ENCODE measurements at places on chromosomes 1 and 21.

DNA sequence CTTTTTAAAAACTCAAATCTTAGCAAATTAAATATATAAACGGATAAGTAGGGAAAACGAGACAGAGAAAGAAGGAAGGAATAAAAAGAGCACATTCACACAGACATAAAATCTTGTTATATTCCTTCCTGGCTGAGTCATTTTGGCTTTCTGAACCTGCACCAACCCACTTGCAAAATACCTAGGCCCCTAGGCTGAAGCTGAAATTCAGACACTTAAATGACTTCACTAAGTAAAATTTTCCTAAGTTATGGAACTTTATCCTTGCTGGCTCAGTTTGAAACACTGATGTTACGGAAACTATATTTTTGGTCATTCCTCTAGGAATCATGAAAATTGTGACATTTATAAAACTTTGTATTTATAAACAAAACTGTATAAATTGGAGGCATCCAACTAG lies 462.8 kb upstream of the NFIA start:
- H3K27ac ChIP-seq = no peak overlapping the region
- peaks cover 14% of the 10 kb centered on the region for H3K27me3 ChIP-seq
- DNase-seq = no peak
- no peaks in the 10 kb centered on the region for H3K36me3 ChIP-seq

DNA sequence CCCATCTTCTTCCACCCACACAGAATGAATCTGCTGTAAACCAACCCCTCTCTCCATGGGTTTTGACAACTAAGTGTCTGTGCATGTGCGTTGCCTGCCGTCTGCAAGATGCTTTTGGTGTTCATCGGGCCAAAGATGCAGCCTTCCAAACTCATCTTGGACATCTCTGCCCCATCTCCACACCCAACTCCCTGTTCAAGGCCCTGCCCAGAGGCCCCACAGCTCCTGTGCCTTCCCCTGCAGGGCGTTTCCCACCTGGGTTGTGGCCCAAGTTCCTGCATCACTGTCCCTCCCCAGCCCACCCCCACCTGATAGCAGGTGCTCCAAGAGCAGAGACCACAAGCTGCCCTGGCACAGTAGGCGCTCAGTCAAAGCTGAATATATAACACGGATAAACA lies 103.2 kb downstream of the BCAR3 start:
- no peaks in the 10 kb centered on the region for H3K36me3 ChIP-seq
- no peaks in the 10 kb centered on the region for H3K4me1 ChIP-seq
- H3K27me3 ChIP-seq = no peaks in the 10 kb centered on the region
- H3K4me3 ChIP-seq = no peak overlapping the region
- no peak overlapping the region for H3K27ac ChIP-seq
- DNase-seq = no peak

GRCh38 chr1:170691258-170691657 lies 27.3 kb downstream of the PRRX1 start:
- no peak overlapping the region for H3K27ac ChIP-seq
- no peak overlapping the region for H3K4me3 ChIP-seq
- no peaks in the 10 kb centered on the region for H3K36me3 ChIP-seq
- H3K4me1 ChIP-seq = no peaks in the 10 kb centered on the region

DNA sequence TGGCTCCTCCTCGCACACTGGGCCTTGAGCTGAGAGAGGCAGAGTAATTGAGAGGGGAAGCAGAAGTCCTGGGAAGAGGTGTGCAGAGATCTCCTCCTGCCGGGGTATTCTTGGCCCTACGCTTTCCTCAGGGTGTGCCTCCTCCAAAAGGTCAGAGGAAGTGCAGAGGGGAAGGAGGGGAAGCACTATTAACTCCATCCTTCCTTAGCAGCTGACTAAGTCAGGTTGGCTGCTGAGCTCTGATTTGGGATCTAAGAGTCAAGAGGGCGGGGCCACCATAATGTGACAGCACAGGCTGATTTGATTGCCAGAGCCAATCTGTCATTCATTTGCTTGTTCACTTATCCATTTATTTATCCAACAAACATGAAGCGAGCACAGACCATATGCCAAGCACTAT lies 12.3 kb downstream of the ATP2B4 start:
- H3K27me3 ChIP-seq = no peaks in the 10 kb centered on the region
- no peaks in the 10 kb centered on the region for H3K36me3 ChIP-seq
- DNase-seq = no peak
- H3K27ac ChIP-seq = peak overlapping the region; percentile 83

- peaks cover 31% of the 10 kb centered on the region for H3K27me3 ChIP-seq
- DNase-seq = no peak
- H3K36me3 ChIP-seq = no peaks in the 10 kb centered on the region
Observed at GRCh38 chr1:5768014-5768413, 224.2 kb downstream of the NPHP4 start.
